ENCODE measurements at places on chromosomes 13 and 19. TPM values are rescaled to one million over a fixed set of nuclear protein-coding genes. Genes with fewer than 3 reads are reported as not detected.

Gene PNMA8C
- polyA plus RNA-seq, result 0.05 TPM

Gene PRODH2
- polyA plus RNA-seq, result not detected

Gene GJA3
- polyA plus RNA-seq, result not detected

Gene PALM
- 12.0 TPM for polyA plus RNA-seq

Gene SERP2
- polyA plus RNA-seq, result 11.0 TPM

Gene PRRG2
- 8.6 TPM for polyA plus RNA-seq

Gene CCL25
- polyA plus RNA-seq, result not detected

Gene NPHS1
- polyA plus RNA-seq, result 0.61 TPM

Gene CBY2
- polyA plus RNA-seq, result not detected

Gene SYCN
- 0.65 TPM for polyA plus RNA-seq

Gene ZNF44
- 4.6 TPM for polyA plus RNA-seq

Gene TMPRSS9
- polyA plus RNA-seq, result not detected

Gene ZNF486
- 1.3 TPM for polyA plus RNA-seq

Gene AKT2
- polyA plus RNA-seq, result 42.5 TPM

Gene MYO16
- not detected for polyA plus RNA-seq

Gene SEMA6B
- 2.1 TPM for polyA plus RNA-seq

Gene ZNF730
- polyA plus RNA-seq, result not detected

Gene ACER1
- polyA plus RNA-seq, result not detected

Gene STAP2
- 32.7 TPM for polyA plus RNA-seq

Gene SHISA7
- polyA plus RNA-seq, result not detected

Gene APC2
- 0.15 TPM for polyA plus RNA-seq

Gene DOCK9
- polyA plus RNA-seq, result 22.3 TPM

Gene ZNF414
- 32.7 TPM for polyA plus RNA-seq

Gene OR7A5
- polyA plus RNA-seq, result not detected

Data from stomach (tissue), 19 donors.